ENCODE measurements at places on chromosomes 4 and X. TPM values are rescaled to one million over a fixed set of nuclear protein-coding genes. Genes with fewer than 3 reads are reported as not detected.

GRCh38 chr4:1055721-1056590 lies 44.5 kb downstream of the FGFRL1 start:
- peak; percentile 87 for DNase-seq

- no peak for DNase-seq
Measured at GRCh38 chrX:120147537-120147936, 10.9 kb upstream of the RHOXF2 start.

GRCh38 chr4:6044805-6045204 lies 26.6 kb upstream of the C4orf50 start:
- DNase-seq: no peak

- DNase-seq: no peak
Measured at GRCh38 chr4:122783301-122784215, 43.1 kb upstream of the FGF2 start.

DNA sequence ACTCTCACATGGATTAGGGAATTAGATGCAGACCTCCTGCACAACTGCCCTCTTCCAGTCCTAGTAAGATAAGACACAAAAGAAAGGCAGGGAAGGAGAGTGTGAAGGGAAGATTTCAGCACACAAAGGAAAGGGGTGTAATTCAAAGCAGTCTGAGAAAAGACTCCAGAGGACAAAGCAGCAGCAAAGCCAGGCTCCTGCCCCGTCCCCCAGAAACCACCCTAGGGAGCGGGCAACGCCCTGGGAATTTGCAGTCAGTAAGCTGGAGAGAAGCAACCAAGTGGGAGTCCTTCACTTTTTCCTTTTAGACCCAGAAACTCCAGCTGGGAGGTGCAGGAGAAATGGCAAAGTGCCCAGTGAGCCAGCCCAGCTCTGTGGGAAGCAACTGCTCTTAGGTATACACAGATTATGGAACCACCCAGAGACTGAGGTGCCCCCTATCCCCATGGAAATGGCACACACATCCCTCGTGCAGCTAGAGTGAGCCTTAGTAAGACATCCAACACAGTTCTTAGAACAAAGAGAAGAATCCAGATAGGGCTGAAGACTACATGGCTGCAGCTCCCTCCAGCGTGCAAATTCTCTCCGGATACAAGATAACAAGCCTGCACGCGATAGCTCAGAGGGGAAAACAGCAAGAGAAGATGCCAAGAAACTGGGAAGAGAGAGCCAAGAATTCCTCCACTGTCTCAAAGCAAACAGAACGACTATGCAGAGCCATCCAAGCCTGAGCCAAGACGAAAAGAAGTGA lies 26.5 kb upstream of the IRAK1 start:
- no peak for DNase-seq

Gene PABPC5
- total RNA-seq: not detected

- DNase-seq: no peak
Measured at GRCh38 chr4:177232473-177232872, 77.2 kb upstream of the NEIL3 start.

DNA sequence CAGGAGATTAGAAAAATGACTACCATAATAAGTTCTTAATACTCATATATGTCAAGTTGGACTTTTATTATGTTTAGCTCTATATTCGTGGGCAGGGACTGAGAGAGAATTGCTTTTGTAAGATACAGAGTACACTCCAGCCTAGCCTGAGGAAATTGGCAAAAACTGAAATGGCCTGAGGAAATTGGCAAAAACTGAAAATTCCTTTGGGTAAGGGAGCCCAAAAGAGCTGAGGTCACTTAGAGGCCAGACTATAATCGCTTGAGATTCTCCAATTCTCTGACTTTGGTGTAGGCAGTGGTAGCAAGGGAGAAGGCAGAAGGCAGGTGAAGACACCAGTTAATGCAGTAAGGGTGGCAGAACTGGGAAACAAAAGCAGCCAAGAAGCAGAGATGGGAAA lies 124.5 kb upstream of the HCCS start:
- no peak for DNase-seq

DNA sequence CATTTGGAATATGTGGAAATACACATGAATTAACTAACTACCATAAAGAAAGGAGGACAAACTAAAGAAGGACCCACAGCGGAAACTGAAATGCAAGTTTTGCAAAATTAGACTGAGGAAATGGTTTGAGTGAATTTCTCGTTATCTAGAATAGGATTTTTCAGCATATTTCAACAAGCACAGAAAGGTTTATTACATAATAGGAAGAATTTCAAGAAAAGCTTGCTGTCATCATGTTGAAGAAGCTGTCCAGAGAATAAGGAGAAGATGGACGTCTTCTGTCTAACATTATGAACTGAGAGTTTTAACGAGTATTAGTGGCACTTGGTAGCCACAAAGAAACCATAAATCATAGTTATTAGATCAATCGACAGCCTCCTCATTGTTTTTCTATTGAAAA lies 45.0 kb downstream of the TEC start:
- no peak for DNase-seq

DNA sequence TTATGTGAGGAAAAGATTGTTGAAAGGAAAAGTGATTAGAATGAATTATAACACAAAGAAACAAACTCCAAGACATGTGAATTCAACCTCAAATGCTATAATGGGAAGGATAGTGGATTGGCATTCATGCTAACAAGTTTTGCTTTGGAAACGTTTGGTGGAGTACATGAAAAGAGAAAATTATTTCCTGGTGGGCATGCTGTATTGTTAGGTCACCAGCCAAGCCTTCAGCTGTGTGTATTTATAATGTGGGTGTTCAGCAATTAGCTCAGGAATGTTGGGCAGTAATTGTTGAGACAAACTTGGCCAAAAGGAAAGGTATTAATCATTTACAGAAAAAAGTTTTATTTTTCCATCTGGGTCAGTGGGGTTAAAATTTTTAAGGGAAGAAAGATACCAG lies 198.9 kb upstream of the ARSJ start:
- DNase-seq: no peak

Gene CXCL5
- total RNA-seq: not detected

DNA sequence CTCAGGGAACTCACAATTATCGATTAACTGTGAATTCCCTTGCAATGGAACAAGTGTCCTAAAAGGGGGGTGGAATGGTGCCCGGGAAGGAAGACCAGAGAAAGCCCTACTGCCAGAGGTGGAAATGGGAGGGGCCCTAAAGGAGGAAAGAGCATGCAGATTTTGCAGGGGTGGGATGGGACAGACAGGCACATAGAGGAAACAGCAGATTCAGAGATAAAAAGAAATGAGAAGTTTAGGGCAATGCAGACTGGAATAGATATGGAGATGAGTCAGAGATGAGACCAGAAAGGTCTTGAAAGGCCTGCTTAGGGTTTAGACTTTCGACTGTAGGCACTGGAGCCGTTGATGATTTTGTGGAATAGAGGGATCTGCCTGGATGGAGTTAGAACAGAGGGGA lies 57.4 kb upstream of the PITX2 start:
- no peak for DNase-seq

DNA sequence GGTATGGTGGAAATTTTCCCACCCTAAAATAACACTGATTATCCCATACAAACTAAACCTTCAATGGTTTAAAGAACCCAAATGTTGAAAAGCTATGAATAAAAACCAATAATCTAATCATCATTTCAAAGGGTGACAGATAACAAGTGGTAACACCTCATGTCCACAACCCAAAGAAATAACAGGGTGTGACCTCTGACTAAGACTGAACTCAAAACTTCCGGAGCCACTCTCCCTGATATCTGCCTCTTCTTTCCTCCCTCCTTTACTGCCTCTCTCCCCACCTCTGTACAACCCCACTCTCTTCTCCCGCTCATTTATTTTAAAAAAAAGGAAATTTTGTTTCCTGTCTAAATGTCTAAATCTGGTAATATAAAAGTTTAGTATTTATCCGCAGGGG lies 11.5 kb downstream of the FBXW7 start:
- DNase-seq: no peak

DNA sequence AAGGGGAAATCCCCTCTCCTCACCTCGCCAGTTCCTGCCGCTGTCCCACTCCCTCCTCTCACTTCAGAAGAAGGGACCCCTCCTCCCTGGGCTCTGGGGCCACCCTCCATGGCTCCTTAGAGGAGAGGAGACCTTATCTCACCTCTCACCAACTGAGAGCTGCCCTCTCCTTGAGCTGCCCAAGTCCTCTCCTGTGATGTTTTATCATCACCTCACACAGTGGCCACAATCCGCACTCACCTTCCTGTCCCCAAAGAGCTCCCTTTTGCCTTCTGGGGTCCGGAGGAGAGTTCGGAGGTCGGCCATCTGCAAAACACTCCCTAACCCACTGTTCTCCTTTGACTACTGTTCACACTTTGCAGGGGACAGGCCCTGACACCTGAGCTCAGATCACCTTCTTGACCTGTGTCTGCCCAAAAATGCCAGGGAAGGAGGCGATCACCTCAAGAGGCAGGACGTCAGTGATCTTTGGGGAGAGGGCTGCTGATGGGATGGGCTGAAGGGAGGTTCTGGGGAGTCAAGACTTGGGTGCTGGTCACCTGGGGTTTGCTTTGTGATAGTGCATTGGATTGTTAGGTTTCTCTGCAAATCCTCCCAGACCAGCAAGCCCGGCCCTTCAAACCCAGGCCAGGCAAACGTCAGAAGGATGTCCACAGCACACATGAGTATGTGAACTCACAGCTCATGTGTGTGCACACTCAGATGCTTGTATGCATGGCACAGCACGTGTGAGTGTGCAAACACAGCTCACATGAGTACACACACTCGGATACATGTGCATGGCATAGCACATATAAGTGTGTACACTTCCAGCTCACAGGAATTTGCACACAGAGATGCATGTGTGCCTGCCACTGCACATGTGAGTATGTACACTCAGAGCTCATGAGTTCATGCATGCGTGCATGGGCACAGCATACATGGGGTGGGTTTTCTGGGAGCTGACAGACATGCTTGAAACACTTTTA lies 41.8 kb downstream of the HTRA3 start:
- DNase-seq: no peak

DNA sequence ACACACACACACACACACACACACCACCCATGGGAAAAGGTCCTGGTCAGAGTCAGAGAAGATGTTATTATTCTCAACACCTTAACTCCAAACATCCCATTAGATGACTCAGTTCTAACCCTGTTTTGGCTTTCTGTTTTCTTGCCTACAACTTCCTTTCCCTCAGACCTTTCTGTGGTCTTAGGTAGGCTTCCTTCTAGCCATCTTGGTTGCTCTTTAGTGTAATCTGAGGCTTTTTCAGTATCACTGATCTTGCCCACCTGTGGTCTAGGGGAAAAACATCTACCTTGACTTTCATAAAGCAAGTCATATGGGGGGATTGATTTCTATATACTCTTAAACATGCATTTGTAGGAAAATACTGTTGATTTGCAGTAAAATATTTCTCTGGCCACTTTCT lies 56.9 kb downstream of the ATG4A start:
- DNase-seq: peak; percentile 10

Gene NHS
- total RNA-seq: 5.0 TPM

Gene LETM1
- total RNA-seq: 42.6 TPM

GRCh38 chr4:9893329-9894108 lies 112.1 kb downstream of the DRD5 start:
- DNase-seq: no peak

DNA sequence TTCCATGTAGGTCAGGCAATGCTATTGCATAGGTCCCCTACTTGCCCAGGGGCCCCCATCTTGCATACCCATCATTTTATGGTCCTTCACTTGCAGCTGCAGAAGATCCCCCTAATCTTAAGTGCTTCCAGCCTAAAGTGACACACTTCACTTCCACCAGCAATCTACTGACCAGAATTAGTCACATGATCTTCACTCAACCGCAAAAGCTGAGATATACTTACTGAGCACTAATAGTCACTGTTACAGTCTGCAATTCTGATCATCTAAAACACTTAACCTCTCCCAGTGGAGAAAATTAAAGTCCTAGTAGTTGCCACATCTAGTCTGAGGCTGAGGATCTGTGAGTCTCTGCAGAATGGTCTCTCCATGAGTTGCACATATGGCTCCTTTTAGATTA lies 82.1 kb downstream of the AREG start:
- DNase-seq: no peak

DNA sequence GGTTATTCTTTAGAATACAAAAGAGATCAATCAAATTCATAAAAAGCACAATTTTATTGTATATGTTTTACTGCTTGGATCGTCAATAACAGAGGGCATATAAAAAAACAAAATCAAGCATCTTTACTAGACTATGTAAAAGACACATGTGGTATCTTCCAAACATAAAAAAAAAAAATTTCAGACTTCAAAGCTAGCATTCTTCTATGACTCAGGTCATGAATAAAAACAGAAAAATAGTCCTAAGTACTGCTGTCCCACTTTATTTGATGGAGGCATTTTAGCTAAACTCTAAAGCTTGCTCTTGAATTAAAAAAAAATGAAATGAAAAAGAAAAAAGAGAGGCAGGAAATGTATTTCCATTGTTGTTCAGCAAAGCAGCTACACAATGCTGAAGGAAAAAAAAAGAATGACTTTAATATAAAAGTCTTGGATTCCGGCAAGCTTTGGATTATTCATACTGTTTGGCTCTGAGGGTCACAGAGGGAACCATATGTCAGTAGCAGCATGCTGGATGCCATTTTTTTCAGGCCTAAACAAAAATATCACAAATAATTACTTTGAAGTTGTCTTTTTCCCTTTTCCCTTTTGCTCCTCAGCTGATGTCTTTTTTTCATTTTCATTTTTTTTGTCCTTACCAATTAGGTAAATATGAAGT lies 249.1 kb upstream of the DIAPH2 start:
- no peak for DNase-seq

- DNase-seq: no peak
Measured at GRCh38 chr4:2337896-2338295, 76.0 kb upstream of the MXD4 start.

Gene SMPX
- total RNA-seq: not detected

- DNase-seq: no peak
Measured at GRCh38 chr4:105605493-105605892, 53.1 kb downstream of the ARHGEF38 start.

GRCh38 chr4:152427981-152428380 lies 107.9 kb downstream of the FBXW7 start:
- DNase-seq: no peak

Gene SULT1B1
- total RNA-seq: 0.68 TPM

Data from activated CD4-positive, alpha-beta memory T cell treated with anti-CD3 and anti-CD28 coated beads for 36 hours (primary cell).